ENCODE measurements at places on chromosomes 4 and X.

DNA sequence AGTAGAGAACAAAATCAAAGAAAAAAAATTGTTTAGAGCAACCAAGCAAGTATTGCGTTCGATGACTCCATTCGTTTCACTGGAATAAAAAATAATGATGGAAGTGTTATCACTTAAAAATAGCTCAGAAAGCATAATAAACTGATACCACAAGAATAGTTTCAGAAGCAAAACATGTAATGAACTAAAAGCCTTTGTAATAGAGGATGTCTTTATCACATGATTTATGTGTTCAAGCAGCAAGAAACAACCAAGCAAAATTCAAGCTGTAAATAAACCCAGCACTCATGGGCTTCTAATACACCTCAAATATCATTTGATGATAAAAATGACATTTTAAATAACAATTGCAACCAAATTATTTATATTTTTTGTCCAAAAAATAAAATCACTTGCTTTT, 192.2 kb downstream of the NDST4 start:
- no peak overlapping the region for H3K4me3 ChIP-seq
- H3K4me1 ChIP-seq: no peaks in the 10 kb centered on the region
- no peak overlapping the region for H3K27ac ChIP-seq
- H3K27me3 ChIP-seq: peaks cover 1% of the 10 kb centered on the region
- H3K36me3 ChIP-seq: no peaks in the 10 kb centered on the region
- DNase-seq: no peak

DNA sequence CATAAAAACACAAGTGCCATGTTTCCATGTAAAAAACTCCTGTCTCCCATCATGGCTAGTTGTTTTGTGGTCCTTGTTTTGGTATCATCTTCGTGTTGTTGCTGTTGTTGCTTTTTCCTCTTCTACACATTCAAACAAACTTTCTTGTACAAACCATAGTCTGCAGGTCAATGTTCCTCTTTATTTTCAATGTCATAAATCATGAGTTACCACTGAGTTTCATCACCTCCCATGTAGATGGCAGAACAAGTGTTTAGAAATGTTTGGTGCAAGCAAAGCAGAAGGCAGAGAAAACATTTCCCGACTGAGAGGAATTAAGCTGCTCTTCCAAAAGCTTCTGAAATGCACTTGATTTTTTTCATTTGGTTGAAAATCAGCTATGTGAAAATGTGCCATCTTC, 166.0 kb downstream of the ANTXR2 start:
- no peaks in the 10 kb centered on the region for H3K4me1 ChIP-seq
- peaks cover 15% of the 10 kb centered on the region for H3K36me3 ChIP-seq
- H3K27me3 ChIP-seq: no peaks in the 10 kb centered on the region
- DNase-seq: no peak
- no peak overlapping the region for H3K27ac ChIP-seq

- H3K4me1 ChIP-seq: no peaks in the 10 kb centered on the region
- no peaks in the 10 kb centered on the region for H3K27me3 ChIP-seq
- H3K36me3 ChIP-seq: no peaks in the 10 kb centered on the region
- H3K27ac ChIP-seq: no peak overlapping the region
Measured at GRCh38 chr4:67521506-67521905, 23.8 kb downstream of the CENPC start.

GRCh38 chrX:23066588-23067281, 67.0 kb downstream of the DDX53 start:
- H3K27ac ChIP-seq: no peak overlapping the region
- no peak for DNase-seq
- no peak overlapping the region for H3K4me3 ChIP-seq
- no peaks in the 10 kb centered on the region for H3K4me1 ChIP-seq
- H3K27me3 ChIP-seq: no peaks in the 10 kb centered on the region
- no peaks in the 10 kb centered on the region for H3K36me3 ChIP-seq

- H3K27me3 ChIP-seq: no peaks in the 10 kb centered on the region
- H3K27ac ChIP-seq: no peak overlapping the region
- no peak for DNase-seq
- H3K4me3 ChIP-seq: no peak overlapping the region
- no peaks in the 10 kb centered on the region for H3K36me3 ChIP-seq
- H3K4me1 ChIP-seq: peaks cover 4% of the 10 kb centered on the region
Measured at GRCh38 chr4:137510557-137511265, 21.6 kb downstream of the PCDH18 start.

- no peaks in the 10 kb centered on the region for H3K4me1 ChIP-seq
- DNase-seq: no peak
- no peaks in the 10 kb centered on the region for H3K27me3 ChIP-seq
- H3K36me3 ChIP-seq: no peaks in the 10 kb centered on the region
- no peak overlapping the region for H3K4me3 ChIP-seq
Measured at GRCh38 chrX:9339603-9340491, 125.0 kb upstream of the TBL1X start.

DNA sequence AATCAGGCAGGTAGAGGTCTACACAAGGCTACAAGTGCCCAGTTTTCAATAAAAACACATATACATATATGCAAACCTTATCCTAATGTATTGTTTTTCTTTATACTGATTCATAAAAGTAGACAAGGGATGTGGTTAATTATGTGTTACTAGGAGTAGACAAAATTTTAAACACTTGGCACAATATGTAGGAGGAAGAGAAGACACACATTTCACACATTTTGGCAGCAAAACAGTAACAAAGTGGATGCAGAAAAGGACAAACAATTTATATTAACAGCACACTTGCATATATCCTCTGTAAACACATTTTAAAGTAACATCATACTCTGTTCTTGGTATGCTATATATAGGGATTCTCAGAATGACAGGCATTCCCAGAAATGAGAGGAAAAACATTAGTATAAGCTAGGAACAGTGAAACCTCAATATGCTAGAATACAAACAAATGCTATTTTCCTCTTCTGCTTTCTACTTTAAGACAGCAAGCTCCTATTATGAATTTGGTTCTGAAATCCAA, 63.8 kb downstream of the GPRIN3 start:
- H3K4me1 ChIP-seq: no peaks in the 10 kb centered on the region

GRCh38 chrX:81316163-81316562, 114.3 kb downstream of the SH3BGRL start:
- no peaks in the 10 kb centered on the region for H3K27me3 ChIP-seq
- H3K27ac ChIP-seq: no peak overlapping the region
- H3K4me3 ChIP-seq: no peak overlapping the region

- H3K36me3 ChIP-seq: no peaks in the 10 kb centered on the region
- H3K4me3 ChIP-seq: no peak overlapping the region
- no peak for DNase-seq
- H3K27me3 ChIP-seq: no peaks in the 10 kb centered on the region
- H3K27ac ChIP-seq: no peak overlapping the region
Measured at GRCh38 chr4:161249779-161250440, 913.9 kb downstream of the FSTL5 start.

DNA sequence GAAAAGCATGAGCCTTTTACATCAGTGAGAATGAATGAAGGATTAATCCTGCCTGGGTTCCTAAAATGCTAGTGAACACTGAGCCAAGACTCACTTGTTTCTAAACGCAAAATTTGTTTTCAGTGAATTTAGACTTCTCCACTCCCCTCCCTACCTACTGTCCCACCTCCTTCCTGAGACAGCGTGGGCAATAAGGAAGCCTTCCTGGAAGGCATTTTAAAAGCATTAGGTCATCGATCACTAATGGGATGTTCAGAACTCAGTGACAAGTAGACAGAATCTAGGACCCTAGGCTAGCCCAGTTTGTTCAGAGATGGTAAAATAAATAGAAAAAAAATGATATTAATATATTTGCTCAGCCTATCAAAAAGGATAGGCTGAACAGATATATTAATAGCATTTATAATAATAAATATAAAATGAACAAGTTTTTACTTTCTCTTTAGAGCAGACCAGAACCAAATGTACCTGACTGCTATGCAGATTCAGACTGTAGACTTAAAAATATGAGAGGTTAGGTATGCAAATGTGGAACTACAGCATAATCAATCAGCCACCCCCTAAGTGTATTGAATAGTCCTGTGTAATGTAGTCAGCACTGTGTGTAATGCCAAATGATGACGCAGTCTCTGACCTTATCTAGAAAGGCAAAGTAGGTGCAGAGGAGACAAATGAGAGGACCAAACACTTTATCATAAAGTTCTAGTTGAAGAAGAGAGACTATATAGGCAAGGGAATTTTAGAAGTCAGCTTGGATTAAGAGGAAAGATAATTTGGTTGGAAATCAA, 331.1 kb downstream of the GPAT3 start:
- no peaks in the 10 kb centered on the region for H3K4me1 ChIP-seq
- no peak overlapping the region for H3K4me3 ChIP-seq
- no peak for DNase-seq

Measured in aorta (tissue), 5 donors.